ENCODE measurements at places on chromosomes 1 and 21.

- no peak for DNase-seq
Observed at GRCh38 chr1:211619033-211619996, 40.4 kb upstream of the SLC30A1 start.

GRCh38 chr21:39083377-39084008, 99.8 kb downstream of the PSMG1 start:
- DNase-seq, result no peak

GRCh38 chr1:81023187-81023724, 777.5 kb upstream of the ADGRL2 start:
- DNase-seq, result no peak

DNA sequence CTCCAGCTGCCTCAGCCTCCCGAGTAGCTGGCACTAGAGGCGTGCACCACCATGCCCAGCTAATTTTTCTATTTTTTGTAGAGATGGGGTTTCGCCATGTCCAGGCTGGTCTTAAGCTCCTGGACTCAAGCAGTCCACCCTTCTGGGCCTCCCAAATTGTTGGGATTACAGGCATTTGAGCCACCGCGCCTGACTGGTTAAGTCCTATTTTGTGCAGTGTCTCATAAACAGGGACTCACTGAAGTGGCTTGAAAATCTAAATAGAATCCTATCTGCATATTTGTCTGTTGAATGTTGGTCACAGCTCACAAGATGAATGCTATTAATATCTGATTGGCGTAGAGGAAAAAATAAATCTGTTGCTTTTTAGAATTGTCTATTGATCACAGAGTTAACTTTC, 5.9 kb upstream of the CHAF1B start:
- no peak for DNase-seq

DNA sequence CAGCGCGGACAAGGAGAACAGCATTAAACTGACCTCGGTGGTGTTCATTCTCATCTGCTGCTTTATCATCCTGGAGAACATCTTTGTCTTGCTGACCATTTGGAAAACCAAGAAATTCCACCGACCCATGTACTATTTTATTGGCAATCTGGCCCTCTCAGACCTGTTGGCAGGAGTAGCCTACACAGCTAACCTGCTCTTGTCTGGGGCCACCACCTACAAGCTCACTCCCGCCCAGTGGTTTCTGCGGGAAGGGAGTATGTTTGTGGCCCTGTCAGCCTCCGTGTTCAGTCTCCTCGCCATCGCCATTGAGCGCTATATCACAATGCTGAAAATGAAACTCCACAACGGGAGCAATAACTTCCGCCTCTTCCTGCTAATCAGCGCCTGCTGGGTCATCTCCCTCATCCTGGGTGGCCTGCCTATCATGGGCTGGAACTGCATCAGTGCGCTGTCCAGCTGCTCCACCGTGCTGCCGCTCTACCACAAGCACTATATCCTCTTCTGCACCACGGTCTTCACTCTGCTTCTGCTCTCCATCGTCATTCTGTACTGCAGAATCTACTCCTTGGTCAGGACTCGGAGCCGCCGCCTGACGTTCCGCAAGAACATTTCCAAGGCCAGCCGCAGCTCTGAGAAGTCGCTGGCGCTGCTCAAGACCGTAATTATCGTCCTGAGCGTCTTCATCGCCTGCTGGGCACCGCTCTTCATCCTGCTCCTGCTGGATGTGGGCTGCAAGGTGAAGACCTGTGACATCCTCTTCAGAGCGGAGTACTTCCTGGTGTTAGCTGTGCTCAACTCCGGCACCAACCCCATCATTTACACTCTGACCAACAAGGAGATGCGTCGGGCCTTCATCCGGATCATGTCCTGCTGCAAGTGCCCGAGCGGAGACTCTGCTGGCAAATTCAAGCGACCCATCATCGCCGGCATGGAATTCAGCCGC, 2.5 kb downstream of the S1PR1 start:
- peak; percentile 57 for DNase-seq

GRCh38 chr1:33147997-33148314, 33.9 kb downstream of the TRIM62 start:
- no peak for DNase-seq

DNA sequence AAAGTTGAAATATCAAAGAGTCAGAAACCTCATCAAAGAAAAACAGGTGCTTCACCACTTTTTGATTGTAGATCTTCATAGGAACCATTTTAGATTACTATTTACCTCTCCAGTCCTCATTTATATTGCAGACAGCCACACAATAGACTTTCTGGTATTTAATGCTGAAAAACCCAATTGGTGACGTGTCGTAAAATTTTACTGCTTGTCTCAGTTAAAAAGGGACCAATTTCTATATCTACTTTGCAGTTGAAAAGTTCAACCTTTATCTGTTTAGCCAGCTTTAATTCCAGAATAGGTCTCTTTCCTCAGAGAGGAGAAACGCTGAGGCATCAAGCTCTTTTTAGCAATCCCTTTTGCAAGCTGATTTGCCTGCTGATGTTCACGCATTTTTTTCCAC, 1722.4 kb downstream of the PLA2G4A start:
- DNase-seq, result no peak

DNA sequence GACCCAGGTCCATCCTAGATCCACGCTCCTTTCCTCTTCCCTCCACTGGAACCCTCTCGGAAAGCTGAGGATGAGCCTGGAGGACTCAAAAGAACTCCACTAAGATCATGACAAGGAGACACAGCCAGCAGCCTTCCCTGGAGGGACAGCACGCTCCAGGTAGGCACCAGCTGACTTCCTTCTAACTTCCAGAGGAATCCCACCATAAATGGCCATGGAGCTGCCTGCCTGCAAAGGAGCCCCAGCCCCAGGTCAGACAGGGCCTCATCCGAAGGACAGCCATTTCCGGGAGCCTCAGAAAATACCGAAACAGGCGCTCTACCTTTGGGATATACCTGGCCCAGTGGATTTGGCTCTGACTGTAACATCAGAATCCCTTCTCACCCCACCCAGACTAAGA, 4.1 kb downstream of the SH3BP5L start:
- DNase-seq, result no peak
